ENCODE measurements at places on chromosomes 1 and 21.

DNA sequence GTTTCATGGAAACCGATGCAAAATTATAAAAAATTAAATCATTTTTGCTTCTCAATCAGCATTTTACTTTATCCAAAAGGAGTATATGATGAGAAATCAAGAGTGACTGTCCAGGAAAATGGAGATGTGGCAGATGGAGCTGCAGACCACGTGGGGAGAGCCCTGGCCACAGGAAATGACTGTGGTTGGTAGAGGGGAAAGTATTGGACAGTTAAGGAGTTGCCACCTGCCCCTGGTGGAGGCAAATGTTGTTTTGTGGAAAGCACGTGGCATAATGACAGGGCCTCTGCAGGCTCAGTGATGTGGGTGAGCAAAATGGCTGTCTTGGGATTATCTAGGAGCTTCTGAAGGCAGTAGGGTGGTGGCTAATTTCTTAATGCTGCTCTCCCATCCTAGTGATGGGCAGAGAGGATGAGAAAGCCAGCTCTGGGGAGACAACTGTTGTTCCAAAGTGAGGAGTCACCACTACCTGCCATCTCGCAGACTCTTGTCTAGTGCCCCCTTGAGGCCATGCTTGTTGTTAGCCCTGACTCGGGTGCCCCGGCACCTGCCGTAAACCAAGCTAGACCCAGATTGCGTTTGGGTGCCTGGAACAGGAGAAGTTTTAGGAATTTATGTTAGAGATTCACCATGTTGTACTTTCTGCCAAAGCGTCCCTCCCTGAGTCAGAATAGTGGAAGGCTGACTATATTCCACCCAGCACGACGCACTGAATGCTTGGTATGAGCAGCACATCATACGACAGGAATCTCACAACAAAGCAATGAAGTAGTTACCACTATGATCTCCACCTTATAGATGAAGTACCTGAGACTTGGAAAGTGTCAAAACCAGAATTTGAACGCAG is 144.0 kb downstream of the ROR1 start:
- no peak for DNase-seq

DNA sequence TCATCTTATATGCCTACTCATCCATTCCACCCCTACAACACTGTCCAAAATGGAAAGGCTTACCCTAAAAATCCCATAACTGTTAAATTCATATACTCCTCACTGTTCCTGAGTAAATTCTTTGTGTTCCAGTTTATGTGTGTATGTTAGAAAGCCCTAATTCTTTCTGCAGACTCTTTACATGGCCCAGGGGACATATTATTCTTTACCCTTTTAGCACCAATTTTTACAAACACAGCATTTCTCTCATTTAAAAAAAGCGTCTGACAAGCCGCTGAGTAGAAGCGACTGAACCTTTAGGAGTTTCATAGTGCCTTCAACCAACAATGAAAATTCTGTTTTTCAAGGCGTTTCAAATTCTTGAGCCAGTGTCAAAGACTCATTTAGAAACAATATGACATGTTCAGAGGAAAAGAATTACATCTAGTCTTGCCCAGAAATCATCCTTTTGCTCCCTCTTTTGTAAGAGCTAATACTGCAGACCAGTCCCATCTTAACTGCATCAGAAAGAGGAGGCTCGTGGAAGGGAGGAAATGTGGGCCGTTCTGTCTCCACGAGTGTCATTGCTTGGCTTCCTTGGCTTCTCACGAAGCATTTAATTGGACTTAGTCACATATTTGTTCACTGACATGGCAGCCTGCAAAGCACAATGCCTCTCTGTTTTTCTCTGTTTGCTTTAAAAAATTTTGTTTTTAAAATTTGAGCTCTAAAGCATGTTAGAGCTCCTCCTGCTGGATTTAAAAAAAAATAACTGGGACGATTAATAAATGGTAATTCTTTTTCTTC is 21.3 kb upstream of the C1orf105 start:
- DNase-seq, result peak; percentile 71

DNA sequence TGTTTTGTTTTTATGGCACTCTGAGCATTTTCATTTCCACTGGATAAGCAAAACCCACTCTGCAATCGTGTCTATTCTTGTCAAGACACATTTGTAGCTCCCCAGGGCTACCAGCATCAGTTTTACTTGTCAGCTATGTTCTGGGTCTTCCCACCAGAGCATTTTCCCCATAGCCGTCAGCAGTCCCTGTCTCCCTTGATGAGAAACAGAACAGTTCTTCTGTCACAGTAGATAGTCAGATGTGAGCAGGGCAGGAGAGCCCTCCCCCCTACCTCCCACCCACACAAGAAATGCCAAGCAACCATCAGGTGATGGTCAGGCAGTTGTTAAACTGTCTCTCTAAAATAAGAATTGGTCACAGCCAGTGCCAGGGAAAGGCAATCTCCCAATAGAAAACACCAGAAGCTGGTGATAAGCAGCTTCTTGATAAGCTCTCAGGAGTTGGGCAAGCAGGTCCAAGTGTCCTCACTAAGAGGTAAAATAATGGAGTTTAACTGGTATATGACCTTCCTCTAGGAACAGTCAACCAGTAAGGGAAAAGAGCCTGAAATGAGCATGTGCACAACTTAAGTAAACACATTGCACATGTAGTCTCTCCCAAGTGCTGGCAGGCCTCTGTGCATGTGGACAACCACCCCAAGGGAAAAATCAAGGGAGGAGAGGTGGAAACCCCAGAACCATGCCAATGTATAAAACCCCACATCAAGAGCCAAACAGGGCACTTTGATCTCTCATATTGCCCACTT is 208.2 kb downstream of the S1PR1 start:
- DNase-seq, result no peak

GRCh38 chr1:86542631-86543030 is 4.2 kb upstream of the CLCA4 start:
- DNase-seq, result no peak

- no peak for DNase-seq
These were observed 35.5 kb upstream of the ZNF362 start for GRCh38 chr1:33220676-33221384.

Data from T47D (cell line).